Stimulated activated CD8-positive, alpha-beta memory T cell treated with anti-CD3 and anti-CD28 coated beads, Interleukin-15, amount 100 ng/mL, for 4 hours (primary cell): ENCODE measurements at places on chromosomes 11 and 22.
A peak's percentile ranks its signal among the peaks of the same experiment; 100 is the strongest.

- DNase-seq: no peak
These were observed 437 bp downstream of the SLC43A3 start for GRCh38 chr11:57426439-57426928.

DNA sequence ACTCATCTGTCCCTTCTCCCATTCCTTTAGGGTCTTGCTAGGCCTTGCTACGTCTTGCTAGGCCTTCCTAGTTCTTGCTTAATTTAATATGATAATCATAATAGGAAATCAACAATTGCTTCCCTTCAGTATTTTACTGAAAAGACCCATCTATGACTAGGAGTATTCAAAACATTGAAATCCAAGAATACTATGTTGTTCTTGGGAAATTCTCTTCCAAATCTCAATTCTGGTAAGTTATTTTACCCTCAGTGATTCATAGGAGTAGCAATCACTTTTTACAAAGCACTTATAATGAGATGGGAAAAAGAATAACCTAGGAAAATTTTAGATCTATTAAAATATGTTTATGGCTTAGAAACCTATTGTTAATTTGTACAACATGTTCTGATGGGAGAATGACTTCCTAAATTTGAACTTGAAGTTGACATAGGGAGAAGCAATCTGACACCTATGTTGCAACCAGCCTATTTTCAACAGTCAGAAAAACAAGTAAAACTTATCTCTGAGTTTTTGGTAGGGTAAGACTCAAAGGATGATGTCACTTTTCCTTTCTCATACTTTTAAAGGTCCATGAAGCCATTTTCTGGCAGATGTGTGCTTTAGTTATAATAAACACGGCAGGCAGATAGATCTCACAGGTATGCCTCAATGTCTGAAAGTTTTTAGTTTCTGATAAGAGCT is 29.5 kb upstream of the HIPK3 start:
- DNase-seq: no peak

- no peak for DNase-seq
These were observed 9.4 kb downstream of the TRIM6 start for GRCh38 chr11:5605849-5606248.

GRCh38 chr11:65915101-65915820 is 3.6 kb downstream of the C11orf68 start:
- DNase-seq: no peak

DNA sequence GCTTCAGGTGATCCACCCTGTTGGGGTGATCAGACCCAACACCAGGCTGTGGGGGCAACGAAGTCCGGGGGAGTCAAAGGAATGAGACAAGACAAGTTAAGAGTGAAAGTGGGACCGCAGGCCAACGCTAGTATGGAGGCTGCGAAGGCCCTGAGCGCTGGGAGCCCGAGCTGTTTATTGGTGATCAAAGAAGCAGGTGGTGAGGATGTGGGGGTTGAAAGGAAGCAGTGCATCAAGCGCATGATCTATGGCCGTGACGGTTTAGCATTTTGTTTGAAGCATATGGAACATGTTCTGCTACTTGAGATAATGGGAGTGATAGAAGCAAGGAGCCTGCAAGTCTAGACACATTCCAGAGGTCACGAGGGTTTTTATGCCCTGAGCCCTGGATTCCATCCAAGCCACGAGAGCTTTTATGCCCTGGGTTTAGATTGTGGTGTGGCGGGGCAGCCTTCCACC is 49.5 kb downstream of the MCHR1 start:
- no peak for DNase-seq

- no peak for DNase-seq
These were observed 188.6 kb upstream of the MTMR2 start for GRCh38 chr11:96112192-96113128.

GRCh38 chr22:44438481-44439131 is 59.4 kb downstream of the RTL6 start:
- DNase-seq: no peak

DNA sequence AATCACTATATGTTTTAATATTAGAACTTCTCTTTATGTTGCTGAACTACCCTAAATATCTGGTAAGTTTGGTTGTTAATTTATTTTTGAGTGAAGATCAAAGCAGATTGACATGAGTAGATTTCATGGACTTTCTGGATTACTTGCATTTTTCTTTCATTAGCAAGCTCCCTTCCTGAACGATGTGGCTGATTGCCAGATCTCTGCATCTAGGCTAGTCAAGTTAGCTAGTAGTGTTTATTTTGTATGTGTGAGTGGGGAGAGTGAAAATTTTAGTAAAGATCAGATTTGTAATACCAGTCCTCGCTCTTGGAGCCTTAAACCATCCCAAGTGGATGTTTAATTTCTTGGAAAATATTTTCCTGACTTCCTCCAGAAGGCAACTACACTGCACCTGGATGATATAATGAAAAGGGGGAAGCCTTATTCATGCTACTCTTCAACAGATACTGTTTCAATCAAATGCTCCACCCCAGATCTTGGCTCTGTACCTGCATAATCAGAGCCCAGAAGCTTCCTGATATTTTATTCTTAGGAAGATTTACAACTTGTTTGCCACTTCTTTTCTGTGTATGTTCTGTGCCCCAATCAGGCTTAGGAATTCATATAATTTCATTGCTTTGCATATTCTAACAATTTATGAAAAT is 143.2 kb upstream of the GRIA4 start:
- DNase-seq: no peak

DNA sequence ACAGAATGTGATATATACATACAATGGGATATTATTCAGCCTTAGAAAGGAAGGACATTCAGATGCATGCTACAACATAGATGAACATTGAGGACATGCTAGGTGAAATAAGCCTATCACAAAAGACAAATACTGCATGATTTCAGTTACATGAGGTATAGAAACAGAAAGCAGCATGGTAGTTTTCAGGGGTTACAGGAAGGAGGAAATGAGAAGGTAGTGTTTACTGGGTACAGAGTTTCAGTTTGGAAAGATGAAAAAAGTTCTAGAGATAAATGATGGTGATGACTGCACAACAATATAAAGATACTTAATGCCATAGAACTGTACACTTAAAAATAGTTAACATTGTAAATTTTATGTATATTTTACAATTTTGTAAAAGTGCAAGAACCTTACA is 266.7 kb upstream of the C11orf87 start:
- DNase-seq: no peak

GRCh38 chr22:37019309-37020191 is at the start of the genes MPST and TST:
Gene MPST, plus strand, starts transcription at chr22:37019742. Its CDS starts 95 bp downstream, at chr22:37019837.
Gene TST, minus strand, starts transcription at chr22:37019447. Its CDS starts 715 bp downstream, at chr22:37018732.
- DNase-seq: no peak

DNA sequence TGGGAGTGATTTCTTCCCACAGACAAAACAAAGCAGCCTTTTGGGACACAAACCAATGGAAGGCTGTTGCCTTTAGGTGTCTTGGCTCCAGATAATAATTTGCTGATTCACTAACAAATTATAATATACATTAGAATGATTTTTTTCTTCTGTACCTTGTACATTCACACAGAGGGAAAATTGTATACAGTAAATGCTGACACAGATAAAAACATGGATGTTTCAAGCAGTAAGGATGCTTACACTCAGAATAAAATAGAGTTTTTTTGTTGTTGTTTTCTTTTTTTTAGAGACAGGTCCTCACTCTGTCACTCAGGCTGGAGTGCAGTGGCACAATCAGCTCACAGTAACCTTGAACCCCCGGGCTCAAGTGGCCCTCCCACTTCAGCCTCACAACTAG is 109.2 kb upstream of the TRPC6 start:
- no peak for DNase-seq

DNA sequence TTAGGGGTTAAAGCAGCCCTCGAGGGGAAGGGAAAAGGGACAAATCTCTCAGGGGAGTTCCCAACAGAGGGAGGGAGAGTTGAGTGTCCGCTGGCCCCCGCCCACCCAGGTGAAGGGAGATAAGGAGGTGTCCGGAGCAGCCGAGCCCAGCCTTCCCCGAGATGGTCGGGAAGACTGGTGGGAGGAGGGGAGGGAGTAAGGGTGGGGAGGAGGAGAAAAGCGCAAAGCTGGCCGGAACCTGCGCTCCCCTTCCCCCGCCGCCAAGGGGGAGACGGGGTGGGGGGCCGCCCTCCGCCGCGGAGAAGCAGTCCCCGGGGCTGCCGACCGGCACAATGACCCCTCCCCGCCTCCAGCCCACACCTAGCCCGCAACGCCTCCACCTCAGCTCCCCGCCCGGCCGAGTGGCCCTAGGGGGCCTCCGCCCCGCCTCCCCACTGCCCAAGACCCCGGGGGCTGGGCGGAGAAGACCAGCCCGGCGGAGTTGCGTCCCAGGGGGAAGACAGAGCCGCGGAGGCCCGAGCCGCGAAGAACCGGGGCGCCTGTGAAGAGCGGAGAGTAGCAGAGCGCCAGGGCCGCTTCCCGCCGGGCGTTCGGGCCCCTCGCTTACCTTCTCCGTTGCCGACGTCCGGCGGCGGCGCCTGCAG is 479 bp downstream of the RSF1 start:
- peak; percentile 14 for DNase-seq

DNA sequence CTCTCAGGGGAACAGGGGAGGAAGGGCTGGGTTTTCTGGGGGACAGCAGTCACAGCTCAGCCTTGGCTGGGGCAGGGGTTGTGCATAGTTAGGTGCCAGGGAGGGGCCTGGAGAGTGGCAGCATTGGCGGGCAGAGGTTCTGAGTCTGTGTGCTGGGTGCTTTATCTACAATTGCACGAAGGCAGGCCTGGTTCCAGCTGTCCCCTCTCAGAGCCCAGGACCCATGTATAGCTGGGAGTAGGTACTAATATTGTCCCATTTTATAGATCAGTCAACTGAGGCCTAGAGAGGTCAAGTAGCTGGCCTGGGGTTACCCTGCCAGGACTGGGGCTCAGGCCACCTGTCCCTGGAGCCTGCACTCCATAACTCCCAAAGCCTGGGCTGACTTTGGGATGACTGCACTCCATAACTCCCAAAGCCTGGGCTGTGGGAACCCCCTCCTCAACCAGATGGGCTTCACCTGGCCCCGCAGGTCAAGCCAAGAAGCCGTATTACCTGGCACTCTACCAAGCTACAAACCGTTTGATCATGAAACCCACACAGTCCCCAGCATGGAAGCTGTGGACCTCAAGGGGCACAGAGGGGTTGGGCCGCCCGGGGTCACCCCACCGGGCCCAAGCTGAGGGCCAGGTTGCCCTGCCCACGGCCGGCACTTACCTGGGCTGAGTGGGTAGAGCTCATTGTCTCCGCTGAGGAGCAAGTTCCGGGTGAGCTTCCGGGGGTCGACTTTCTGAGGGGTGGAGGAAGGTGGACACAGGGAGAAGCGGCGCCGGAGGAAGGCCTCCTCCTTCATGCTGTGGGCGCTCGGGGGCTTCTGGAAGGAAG is 36.5 kb downstream of the OSBPL5 start:
- DNase-seq: no peak
